Hippocampal formation (tissue), 2 donors: ENCODE measurements at places on chromosomes 3 and 15.

- DNase-seq, result no peak
These were observed 11.5 kb downstream of the FEZF2 start for GRCh38 chr3:62361824-62362223.

DNA sequence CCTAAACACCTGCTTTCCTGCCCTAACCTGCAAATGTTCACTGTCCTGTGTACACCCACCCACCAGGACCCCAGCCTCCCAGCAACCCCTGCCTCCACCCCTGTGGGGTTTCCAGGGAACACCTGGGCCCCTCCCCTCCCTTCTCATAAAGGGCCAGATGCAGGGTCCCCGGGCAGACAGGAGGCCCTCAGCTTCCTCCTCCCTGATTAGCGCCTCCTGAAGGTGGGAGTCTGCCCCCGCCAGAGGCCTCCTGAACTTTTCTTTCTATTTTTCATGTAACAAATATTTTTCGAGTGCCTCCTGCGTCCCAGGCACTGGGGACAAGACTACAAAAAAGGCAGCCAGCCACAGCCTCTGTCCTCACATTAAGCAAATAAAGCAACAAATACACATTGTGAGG is 135.4 kb upstream of the LINGO1 start:
- DNase-seq, result no peak

DNA sequence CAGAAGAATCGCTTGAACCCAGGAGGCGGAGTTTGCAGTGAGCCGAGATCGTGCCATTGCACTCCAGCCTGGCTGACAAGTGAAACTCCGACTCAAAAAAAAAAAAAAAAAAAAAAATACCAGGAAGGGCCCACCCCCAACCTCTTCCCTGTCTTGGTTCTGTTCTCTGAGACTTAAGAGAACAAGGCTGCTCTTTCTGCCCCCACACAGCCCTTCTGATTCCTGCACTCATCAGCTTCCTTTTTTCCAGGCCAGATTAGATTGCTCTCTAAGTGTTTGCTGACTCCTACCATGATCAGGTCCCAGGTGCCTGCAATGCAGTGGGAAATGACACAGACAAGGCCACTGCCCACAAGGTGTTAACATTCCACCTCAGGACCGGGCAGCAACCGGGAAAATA is 13.0 kb downstream of the TMEM44 start:
- no peak for DNase-seq

GRCh38 chr15:40353697-40354096 is 2.9 kb downstream of the PHGR1 start:
- no peak for DNase-seq

DNA sequence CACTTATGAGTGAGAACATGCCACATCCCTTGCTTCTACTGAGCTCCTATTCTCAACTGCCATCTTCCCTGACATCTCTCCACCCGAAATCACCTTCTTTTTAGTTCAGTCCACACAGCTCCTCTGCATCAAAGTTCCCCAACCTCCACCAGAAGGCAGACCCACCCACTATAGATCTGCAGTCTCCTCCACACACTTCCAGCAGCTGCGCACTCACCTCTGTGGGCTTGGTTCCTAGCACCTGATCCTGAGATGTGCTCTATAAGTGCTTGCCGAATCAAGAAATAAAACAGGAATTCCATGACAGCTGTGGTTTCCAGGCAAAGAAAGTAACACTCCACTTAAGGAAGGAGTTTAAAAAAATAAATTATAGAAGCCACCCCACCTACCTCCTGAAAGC is 85.4 kb downstream of the TRANK1 start:
- DNase-seq, result no peak

DNA sequence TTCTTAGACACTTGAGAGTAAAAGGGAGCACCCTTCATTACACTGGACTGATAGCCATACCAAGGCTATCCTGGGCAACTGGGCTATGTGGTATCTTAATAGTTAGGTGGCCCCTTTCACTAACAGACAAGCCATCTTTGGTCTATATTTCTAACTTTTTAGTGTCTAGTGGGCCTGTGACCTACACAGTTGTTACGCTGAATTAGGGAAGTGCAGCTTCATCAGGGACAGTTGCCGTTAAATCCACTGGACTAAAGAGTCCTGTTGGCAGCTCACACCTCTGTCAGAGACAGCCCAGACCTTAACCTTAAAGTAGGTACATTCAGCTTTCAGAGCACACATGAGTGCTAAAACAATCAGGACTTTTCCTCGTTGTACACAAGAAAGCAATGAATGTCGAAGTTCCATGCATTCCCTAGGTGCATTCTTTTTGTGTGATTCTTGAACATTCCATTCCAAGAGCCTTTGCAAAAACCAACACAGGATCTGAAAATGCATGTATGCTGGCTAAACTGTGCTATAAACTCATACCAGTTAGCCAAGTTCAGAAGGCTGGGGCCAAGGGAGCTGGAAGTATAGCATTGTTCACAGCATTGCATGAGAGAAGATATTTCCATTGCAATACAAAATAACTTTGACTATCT is 230.2 kb upstream of the EIF1B start:
- DNase-seq, result no peak

- DNase-seq, result no peak
These were observed 17.3 kb downstream of the DENND6A start for GRCh38 chr3:57675530-57675929.

DNA sequence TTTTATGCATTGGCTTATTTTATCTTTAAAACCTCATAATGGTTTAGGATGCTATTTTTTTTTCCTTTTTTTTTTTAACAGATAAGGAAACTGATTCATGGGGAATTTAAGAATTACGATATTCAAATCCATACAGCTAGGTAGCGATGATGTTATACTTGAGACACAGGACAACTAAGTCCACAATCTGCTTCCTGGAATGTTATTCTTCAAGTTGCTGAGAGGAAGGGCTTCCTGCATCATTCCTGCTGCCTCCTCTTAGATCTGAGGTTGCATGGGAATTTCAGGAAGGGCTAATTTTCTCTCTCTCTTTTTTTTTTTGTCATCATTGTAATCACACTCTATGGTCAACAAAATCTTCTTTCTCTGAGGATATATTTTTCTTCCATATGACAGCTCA is 595.5 kb downstream of the GRM7 start:
- no peak for DNase-seq

GRCh38 chr15:73282567-73283365 is 86.0 kb downstream of the HCN4 start:
- no peak for DNase-seq

DNA sequence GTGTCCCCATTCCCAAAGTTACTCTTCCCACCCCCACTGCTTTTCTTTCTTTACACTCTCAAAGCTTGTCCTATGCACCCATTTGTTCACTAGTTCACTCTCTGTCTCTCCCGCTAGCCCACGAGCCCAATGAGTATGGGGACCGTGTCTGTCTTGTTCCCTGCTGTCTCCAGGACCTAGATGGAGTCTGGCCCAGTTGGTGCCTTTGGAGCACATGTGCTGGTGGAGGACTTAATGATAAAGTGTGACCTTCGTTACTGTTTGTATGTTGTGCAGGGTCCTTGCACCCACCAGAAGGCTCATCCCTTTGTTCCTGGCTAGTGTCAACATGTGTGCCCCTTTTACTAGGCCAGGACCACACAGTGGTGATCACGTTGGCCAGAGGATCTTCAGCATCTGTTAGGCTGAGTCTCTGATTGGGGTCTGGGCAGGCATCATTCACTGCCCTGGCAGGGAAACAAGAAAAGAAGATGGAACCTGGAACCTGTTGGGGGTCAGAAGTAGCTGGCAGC is 7.4 kb downstream of the CISH start:
- DNase-seq, result no peak

DNA sequence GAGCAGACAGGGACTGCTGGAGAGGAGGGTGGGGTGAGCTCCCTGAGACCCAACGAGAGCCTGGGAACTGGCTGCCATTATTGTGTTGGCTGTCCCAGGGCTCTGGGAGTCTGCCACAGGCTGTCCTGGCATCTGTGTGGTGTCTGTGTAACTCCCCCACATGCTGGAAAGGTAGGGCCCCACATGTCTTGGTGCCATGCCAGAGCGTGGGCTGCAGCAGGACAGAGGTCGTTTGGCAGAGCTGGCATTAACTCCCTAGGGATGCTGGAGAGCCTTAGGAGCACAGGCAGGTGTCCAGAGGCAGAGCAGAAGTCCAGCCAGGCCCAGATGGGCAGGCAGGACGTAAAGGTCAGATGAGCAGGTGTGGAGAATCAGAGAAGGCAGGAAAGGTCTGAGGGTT is 9.7 kb downstream of the TIMP4 start:
- DNase-seq, result no peak

GRCh38 chr15:26620528-26621458 is 152.1 kb downstream of the GABRB3 start:
- DNase-seq, result no peak

- no peak for DNase-seq
These were observed 195.6 kb upstream of the CNTN4 start for GRCh38 chr3:1903111-1903510.

DNA sequence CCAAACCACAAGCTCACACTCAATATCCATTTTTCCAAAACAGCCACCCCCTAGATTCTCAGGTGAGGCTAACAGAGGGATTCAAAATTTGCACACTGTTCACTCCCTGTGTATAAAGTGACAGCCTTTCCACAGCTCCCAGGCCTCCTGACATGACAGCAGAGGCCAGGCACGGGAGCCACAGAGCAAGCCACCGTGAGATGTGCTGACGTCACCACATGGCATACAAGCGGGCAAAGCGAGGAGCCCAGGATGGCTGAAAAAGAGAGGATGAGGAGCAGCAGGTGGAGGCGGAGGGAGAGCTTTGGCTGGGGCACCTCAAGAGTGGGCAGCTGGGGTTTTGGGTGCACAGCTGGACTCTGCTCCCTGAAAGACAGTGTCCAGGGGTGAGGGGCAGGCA is 27.1 kb downstream of the EHD4 start:
- no peak for DNase-seq

DNA sequence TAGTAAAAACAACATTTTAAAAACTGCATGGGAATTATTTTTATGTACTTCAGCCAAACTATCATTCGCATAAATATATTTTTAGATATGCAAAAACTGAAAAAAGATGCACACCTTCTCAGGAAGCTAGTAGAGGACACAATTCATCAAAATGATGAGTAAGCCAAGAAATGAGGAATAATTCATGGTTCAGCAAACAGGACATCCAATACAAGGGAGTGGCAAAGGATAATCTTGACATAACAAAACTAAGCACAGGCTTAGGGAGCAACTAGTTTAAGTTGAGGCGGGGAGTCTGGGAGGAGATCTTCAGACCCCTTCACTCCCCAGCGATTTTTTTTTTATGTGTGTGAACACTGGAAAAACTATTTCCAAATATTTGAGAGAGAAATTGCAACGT is 93.7 kb downstream of the ZNF280D start:
- DNase-seq, result no peak

- DNase-seq, result no peak
These were observed 39.1 kb downstream of the MEF2A start for GRCh38 chr15:99604865-99605264.

DNA sequence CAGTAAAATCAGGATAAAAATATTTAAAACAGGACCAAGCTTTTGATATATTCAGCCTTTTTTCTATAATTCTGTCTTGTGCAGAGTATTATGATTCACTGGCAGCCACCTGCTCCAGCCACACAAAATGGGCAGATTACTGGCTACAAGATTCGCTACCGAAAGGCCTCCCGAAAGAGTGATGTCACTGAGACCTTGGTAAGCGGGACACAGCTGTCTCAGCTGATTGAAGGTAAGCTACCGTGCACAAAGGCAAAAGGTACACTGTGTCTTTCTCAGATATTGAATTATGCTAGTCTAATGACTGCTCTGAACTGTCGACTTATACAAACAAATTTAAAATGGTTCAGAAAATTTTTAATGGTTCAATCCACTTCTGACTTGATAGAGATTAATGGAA is 114.2 kb downstream of the HCN4 start:
- no peak for DNase-seq

- DNase-seq, result no peak
These were observed 93.3 kb upstream of the CCDC54 start for GRCh38 chr3:107283948-107284347.

GRCh38 chr15:98840053-98840452 is 167.5 kb downstream of the PGPEP1L start:
- no peak for DNase-seq

DNA sequence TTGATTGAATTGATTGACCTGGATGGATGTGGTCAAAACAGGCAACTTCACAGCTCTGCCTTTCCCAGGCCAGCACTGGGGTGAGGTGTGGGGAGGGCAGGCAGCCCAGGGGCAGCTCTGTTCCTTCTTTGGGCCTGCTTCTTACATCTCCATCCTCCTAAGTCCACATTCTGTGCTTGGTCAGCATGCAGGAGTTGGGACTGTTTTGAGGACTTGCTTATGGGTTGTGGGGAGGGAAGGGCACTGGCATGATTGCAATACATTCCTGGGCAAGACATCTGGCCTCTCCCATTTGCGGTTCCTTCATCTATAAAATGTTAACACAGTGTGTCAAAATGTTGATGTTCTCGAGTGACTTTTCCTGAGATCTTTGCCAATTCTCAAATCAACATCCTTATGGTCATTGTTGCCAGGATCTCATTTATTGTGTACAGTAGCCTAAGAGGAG is 84.1 kb downstream of the ST6GAL1 start:
- no peak for DNase-seq

GRCh38 chr3:134373271-134374104 is 759 bp downstream of the AMOTL2 start:
- DNase-seq, result peak; percentile 82

DNA sequence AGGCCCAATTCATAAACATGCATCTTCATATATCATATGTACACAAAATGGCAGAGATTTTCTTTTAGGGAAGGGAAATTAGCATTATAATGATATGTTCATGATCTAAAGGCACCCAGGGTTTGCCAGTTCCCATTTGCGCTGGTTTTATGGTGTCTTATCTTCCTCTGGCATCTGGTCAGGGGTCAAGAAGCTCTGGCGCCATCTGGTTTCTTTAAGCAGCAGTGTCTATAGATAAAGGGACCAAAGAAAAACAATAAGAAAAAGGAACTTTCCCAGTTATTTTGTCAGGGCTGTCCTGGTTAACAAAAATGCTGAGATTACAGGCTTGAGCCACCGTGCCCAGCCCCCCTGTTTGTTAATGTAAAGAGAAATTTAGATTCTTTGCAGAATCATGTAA is 3.3 kb upstream of the DCP1A start:
- DNase-seq, result no peak

GRCh38 chr3:43489930-43490329 is 131.9 kb downstream of the ANO10 start:
- no peak for DNase-seq

GRCh38 chr15:76135516-76135915 is 75.7 kb downstream of the TMEM266 start:
- no peak for DNase-seq

- DNase-seq, result no peak
These were observed 82.8 kb upstream of the CDV3 start for GRCh38 chr3:133490468-133491351.
